ENCODE measurements at places on chromosomes 1 and 21. TPM values are rescaled to one million over a fixed set of nuclear protein-coding genes. Genes with fewer than 3 reads are reported as not detected.
A peak's percentile ranks its signal among the peaks of the same experiment; 100 is the strongest.

GRCh38 chr1:99943223-99943794 is 26.5 kb upstream of the SLC35A3 start:
- no peaks in the 10 kb centered on the region for H3K36me3 ChIP-seq
- no peak overlapping the region for H3K4me3 ChIP-seq
- no peaks in the 10 kb centered on the region for H3K27me3 ChIP-seq
- DNase-seq, result no peak

The OR2AJ1 gene
- not detected for total RNA-seq

The KDM5B gene
- 202 TPM for total RNA-seq

GRCh38 chr1:182555493-182555892 is 33.6 kb downstream of the RNASEL start:
- no peaks in the 10 kb centered on the region for H3K4me1 ChIP-seq
- no peak for DNase-seq
- no peak overlapping the region for H3K27ac ChIP-seq
- H3K36me3 ChIP-seq, result no peaks in the 10 kb centered on the region

DNA sequence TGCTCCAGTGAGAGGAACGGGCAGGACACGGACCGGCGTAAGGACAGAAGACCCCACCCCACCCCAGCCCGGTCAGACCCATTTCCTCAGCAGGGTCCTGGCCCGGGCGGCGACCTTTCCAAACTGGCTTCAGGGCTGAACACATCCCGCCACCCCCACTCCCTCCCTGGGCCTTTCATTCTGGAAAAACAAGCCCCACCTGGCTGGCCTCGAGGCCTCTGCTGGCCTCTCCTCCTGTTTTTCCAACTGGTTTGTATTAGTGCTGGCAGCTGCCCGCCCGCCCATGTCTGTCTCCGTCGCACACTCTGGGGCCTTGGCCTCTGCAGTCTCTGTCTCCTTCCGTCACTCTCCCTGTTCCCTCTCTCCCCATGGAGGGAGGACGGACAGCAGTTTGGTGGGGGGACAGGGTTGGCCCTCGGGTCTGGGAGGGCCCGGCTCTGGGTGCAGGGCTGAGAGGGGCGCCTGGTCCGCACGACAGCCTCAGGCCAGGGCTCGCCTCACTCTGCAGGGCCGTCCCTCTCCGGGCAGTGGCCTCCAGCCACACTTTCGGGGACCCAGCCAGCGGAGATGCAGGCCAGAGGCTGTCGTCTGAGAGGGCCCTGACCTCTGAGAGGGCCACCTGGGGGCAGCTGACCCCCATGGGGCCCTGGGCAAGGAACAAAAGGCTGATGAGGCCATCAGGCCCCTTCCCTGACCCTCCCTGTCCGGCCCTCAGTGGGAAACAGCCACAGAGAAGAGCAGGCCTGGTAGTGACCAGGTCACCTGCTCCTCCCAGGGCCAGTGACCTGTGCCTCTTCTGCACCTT is 1.5 kb upstream of the MXRA8 start:
- DNase-seq, result no peak
- H3K4me3 ChIP-seq, result no peak overlapping the region
- H3K4me1 ChIP-seq, result peaks cover 22% of the 10 kb centered on the region
- H3K27ac ChIP-seq, result no peak overlapping the region
- no peaks in the 10 kb centered on the region for H3K36me3 ChIP-seq
- peaks cover 7% of the 10 kb centered on the region for H3K27me3 ChIP-seq

GRCh38 chr1:7410156-7410555 is 360.9 kb upstream of the VAMP3 start:
- no peak overlapping the region for H3K27ac ChIP-seq
- no peaks in the 10 kb centered on the region for H3K36me3 ChIP-seq
- H3K4me1 ChIP-seq, result no peaks in the 10 kb centered on the region
- no peak for DNase-seq
- no peaks in the 10 kb centered on the region for H3K27me3 ChIP-seq

GRCh38 chr1:209265301-209265700 is 318.2 kb upstream of the CAMK1G start:
- H3K27ac ChIP-seq, result no peak overlapping the region
- no peak overlapping the region for H3K4me3 ChIP-seq
- no peaks in the 10 kb centered on the region for H3K27me3 ChIP-seq
- DNase-seq, result no peak
- no peaks in the 10 kb centered on the region for H3K4me1 ChIP-seq

- H3K27ac ChIP-seq, result peak overlapping the region; percentile 73
- no peaks in the 10 kb centered on the region for H3K27me3 ChIP-seq
- DNase-seq, result peak; percentile 38
These were observed 39.1 kb upstream of the CDC42BPA start for GRCh38 chr1:227357171-227357926.

DNA sequence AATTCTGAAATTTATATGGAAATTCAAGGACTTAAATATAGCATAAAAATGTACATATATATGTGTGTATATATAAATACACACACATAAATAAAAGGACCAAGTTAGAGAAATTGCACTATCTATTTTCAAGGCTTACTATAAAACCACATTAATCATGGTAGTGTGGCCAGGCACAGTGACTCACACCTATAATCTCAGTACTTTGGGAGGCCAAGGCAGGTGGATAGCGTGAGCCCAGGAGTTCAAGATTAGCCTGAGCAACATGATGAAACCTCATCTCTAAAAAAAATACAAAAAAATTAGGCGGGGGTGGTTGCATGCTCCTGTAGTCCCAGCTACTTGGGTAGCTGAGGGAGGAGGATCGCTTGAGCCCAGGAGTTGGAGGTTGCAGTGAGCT is 171.4 kb upstream of the GORAB start:
- H3K4me3 ChIP-seq, result no peak overlapping the region
- no peaks in the 10 kb centered on the region for H3K4me1 ChIP-seq

DNA sequence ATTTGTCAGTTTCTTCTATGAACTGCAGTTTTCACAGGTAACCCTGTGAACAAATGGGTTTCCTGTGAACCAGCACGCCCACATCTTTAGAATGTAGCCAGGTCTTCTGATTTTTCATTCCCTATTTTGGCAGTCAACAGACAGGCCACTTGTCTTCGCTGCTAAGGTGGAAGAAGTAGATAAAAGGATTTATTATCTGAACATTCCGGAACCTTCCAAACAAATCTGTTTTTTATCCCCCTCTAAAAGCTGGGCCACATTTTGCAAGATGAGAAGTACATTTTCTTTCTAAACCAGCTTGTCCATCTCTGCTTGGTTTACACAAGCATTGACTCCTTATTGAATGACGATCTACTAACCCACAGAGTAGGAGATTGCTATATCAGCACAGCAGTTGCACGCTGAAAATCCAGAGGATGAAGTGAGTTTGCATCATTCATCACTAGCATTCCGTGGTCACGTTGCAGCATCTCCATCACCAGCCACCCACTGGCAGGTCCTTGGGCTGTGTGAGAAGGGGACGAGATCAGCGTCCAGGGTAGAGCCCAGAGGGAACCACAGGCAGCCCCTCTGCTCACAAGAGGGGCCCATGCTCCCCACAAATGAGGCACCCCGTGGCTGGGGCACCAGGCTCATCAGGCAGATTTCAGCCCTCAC is 83.5 kb downstream of the TOMM20 start:
- no peaks in the 10 kb centered on the region for H3K27me3 ChIP-seq
- H3K27ac ChIP-seq, result no peak overlapping the region
- no peaks in the 10 kb centered on the region for H3K36me3 ChIP-seq
- no peaks in the 10 kb centered on the region for H3K4me1 ChIP-seq
- no peak overlapping the region for H3K4me3 ChIP-seq
- DNase-seq, result no peak

DNA sequence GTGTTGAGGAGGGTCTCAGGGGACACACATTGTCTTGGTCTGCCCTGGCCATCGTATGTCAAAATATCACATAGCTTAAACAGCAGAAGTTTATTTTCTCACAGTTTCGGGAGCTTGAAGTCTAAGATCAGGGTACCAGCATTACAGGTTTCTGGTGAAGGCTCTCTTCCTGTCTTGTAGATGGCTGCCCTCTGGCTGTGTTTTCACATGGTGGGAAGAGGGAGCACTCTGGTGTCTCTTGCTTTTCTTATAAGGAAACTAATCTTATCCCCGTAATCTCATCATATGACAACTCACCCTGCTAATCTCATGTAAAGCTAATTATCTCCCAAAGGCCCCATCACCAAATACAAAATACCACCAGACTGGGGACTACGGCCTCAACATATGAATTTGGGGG is 246.9 kb upstream of the ST6GALNAC5 start:
- no peaks in the 10 kb centered on the region for H3K36me3 ChIP-seq
- DNase-seq, result no peak
- no peaks in the 10 kb centered on the region for H3K4me1 ChIP-seq
- H3K27ac ChIP-seq, result no peak overlapping the region
- H3K4me3 ChIP-seq, result no peak overlapping the region
- H3K27me3 ChIP-seq, result no peaks in the 10 kb centered on the region

- H3K36me3 ChIP-seq, result no peaks in the 10 kb centered on the region
- no peak overlapping the region for H3K4me3 ChIP-seq
- no peaks in the 10 kb centered on the region for H3K27me3 ChIP-seq
These were observed 51.8 kb downstream of the MAGI3 start for GRCh38 chr1:113442131-113442530.

The KCNT2 gene
- total RNA-seq, result 13.4 TPM

GRCh38 chr1:87201768-87202167 is 126.9 kb upstream of the LMO4 start:
- DNase-seq, result no peak
- no peak overlapping the region for H3K27ac ChIP-seq
- peaks cover 7% of the 10 kb centered on the region for H3K4me1 ChIP-seq
- no peaks in the 10 kb centered on the region for H3K27me3 ChIP-seq
- no peak overlapping the region for H3K4me3 ChIP-seq

DNA sequence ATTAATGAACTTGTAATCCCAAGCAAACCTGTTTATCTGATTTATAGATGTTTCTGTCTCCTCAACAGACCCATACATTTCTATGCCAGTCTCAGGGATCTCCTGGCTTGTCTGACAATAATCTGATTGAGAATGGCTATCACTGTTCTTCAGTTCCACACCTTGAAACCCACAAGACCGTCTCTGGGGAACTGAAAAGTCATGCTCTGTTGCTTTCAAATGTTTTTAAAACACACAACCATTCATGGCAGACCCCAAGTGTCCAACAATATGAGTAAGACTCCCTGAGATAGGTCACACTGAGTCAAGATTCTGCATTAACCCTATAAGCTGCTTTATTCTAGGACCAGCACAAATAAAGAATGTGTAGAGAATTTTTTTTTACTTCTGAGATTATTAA is 611.2 kb upstream of the PLXNA2 start:
- no peaks in the 10 kb centered on the region for H3K27me3 ChIP-seq
- H3K4me1 ChIP-seq, result no peaks in the 10 kb centered on the region
- no peak overlapping the region for H3K4me3 ChIP-seq
- DNase-seq, result no peak
- H3K27ac ChIP-seq, result no peak overlapping the region

The NEK2 gene
- 24.9 TPM for total RNA-seq

DNA sequence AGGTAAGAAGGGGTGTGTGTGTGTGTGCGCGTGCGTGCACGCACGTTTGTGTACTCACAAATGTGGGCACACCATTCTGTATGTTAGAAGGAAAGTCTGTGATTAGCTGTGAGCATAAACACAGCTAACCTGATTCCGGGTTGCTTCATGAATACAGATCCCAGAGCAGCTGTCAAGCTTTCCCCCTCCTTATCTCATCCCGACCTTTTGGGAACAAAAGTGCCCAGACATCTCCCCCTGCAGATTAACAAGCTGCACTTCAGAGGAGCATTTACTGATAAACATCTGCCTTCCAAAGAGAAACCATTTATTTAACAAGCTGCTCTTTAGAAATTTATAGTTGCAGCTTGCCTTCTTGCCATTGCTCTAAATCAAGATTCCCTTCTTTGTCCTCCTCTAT is 97.0 kb downstream of the MT1HL1 start:
- H3K36me3 ChIP-seq, result no peaks in the 10 kb centered on the region
- no peaks in the 10 kb centered on the region for H3K4me1 ChIP-seq
- no peak overlapping the region for H3K27ac ChIP-seq
- H3K27me3 ChIP-seq, result no peaks in the 10 kb centered on the region
- no peak for DNase-seq

The LZIC gene
- total RNA-seq, result 14.8 TPM

DNA sequence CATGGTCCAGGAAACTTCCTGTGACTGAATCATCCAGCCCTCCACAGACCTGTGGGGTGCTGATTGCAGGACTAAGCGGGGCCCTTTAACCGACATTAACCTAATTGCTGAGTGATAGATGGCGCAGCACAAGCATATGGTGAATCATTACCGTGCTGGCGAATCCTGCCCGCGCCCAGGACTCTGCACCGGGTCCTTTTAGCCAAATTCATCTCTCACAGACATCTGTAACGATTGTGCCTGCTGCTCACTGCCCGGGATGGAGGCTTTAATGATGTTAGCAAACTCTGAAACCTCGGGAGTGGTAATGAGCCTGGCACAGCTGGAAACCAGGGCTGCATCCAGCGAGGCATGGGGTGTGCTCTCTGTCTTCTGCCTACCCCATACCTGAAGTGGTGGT is 147.3 kb upstream of the CD34 start:
- no peaks in the 10 kb centered on the region for H3K27me3 ChIP-seq
- H3K4me1 ChIP-seq, result no peaks in the 10 kb centered on the region
- no peak overlapping the region for H3K27ac ChIP-seq
- H3K36me3 ChIP-seq, result no peaks in the 10 kb centered on the region
- no peak overlapping the region for H3K4me3 ChIP-seq
- DNase-seq, result no peak

DNA sequence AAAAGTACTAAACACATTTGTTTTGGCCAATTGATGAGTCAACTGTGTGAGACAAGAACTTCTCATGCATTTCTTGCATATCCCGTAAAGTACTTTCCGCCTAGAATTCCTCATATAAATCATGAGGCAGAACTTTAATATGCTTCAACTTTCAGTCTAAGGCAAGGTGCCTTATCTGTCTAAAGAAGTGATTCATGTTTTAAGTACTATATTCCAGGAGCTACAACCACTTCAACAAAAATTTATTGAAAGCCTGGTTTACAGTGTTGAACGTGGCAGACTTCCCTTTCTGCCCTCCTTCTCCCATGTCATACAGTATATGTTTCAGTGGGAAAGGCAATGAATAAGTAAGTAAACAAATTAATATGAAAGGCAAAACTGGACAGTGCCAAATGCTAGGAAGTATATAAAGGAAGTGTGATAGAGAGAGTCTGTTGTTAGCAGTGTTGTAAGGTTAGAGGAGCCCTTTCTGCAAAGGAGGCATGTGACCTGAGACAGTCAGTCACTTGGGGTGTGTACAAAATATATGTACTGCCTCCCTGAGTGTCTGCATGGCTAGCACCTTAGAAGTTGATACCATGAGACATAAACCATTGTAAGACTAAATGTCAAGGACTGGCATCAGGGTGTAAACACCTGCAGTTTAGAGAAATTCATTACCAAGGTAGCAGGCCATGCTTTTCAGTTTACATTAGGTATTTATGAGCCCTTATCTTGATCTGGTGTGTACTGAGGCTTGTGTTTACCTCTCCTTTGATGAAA is 362.2 kb downstream of the SRGAP2C start:
- H3K36me3 ChIP-seq, result no peaks in the 10 kb centered on the region
- no peak overlapping the region for H3K27ac ChIP-seq
- H3K4me1 ChIP-seq, result no peaks in the 10 kb centered on the region
- no peaks in the 10 kb centered on the region for H3K27me3 ChIP-seq

The SPRR2D gene
- total RNA-seq, result not detected

GRCh38 chr1:236568285-236568894 is 35.9 kb downstream of the HEATR1 start:
- no peak for DNase-seq
- no peaks in the 10 kb centered on the region for H3K4me1 ChIP-seq
- H3K27ac ChIP-seq, result no peak overlapping the region
- no peak overlapping the region for H3K4me3 ChIP-seq
- H3K27me3 ChIP-seq, result no peaks in the 10 kb centered on the region
